ENCODE measurements at places on chromosomes 6 and 20. TPM values are rescaled to one million over a fixed set of nuclear protein-coding genes. Genes with fewer than 3 reads are reported as not detected.
A peak's percentile ranks its signal among the peaks of the same experiment; 100 is the strongest.

DNA sequence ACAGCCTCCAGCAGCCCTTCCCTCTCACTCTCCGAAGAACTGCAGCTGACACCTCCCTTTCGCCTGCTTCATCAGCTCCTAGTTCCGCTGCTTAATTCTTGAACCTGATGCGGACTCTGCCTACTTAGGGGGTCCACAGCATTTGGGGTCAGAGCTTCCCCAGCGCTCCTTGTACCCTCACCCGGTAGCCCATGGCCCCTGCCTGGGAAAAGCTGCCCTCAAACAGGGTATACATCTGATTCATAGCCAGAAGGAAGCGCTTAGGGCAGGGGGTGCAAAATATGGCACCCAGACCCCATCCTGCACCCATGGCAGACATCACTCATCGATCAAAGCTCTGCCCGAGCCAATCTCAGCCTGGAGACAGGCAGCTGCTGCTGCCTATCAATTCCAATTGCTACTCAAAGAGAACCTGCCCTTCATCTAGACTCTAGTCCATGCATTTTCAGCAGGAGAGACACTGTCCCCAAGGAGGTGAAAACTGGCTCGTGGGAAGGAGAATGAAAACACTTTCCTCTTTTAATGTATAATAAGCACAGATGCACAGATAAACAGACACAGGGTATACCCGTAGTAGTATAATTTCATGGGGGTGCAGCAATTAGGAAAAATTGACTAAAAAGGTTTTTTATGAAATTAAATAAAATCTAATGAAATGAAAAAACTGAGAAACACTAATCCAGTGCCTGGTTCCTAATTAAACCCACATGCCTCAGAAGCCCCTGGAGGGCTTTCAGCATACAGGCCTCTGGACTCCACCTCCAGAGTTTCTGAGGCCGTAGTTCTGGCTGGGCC is 194.8 kb downstream of the PREX1 start:
- no peak overlapping the region for H3K4me3 ChIP-seq
- no peaks in the 10 kb centered on the region for H3K27me3 ChIP-seq
- H3K27ac ChIP-seq, result no peak overlapping the region

The BMP2 gene
- total RNA-seq, result 9.2 TPM

The LAMA2 gene
- 1.7 TPM for total RNA-seq

The CST4 gene
- total RNA-seq, result not detected

DNA sequence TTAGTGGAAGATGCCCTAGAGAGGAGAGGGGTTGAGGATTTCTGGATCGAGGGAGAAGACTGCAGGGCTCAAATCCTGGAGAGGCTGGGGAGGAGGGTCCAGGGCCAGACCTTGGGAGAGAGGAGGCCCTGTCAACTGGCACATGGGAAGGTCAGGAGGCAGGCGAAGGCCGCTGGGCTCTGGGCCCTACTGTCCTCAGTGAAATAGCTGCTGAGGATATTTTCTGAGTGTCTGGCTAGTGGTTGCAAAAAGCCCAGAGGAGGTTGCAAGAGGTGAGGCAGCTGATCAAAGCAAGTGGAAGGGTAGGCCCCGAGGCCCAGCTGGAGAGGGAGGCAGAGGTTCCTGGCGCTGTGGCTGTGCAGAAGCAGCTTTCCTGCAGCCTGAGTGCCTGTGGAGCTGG is 103.4 kb upstream of the MLN start:
- H3K36me3 ChIP-seq, result no peaks in the 10 kb centered on the region
- peaks cover 11% of the 10 kb centered on the region for H3K27me3 ChIP-seq
- no peak overlapping the region for H3K27ac ChIP-seq
- H3K4me1 ChIP-seq, result no peaks in the 10 kb centered on the region

The ESF1 gene
- total RNA-seq, result 13.9 TPM

GRCh38 chr6:159461266-159461665 is 231.8 kb downstream of the SOD2 start:
- no peaks in the 10 kb centered on the region for H3K27me3 ChIP-seq
- DNase-seq, result no peak
- H3K36me3 ChIP-seq, result no peaks in the 10 kb centered on the region
- H3K27ac ChIP-seq, result no peak overlapping the region

The SYCP2L gene
- total RNA-seq, result 6.4 TPM

The NINL gene
- 7.9 TPM for total RNA-seq

The FHL5 gene
- total RNA-seq, result not detected

DNA sequence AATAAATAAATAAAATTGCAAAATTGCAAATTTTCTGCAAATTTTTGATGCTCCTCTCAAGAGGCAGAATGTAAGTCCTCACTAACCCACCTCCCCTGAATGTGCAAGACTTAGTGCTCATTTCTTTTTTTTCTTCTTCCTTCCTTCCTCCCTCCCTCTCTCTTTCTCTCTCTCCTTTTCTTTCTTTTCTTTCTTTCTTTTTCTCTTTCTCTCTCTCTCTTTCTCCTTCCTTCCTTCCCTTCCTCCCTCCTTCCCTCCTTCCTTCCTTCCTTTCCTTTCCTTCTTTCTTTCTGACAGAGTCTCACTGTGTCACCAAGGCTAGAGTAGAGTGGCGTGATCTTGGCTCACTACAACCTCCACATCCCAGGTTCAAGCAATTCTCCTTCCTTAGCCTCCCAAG is 60.1 kb downstream of the ZNF217 start:
- H3K27ac ChIP-seq, result no peak overlapping the region
- no peak for DNase-seq
- no peak overlapping the region for H3K4me3 ChIP-seq

The KCNS1 gene
- total RNA-seq, result 2.3 TPM

The EEF1E1 gene
- total RNA-seq, result 44.5 TPM

The CCHCR1 gene
- total RNA-seq, result 10.2 TPM

DNA sequence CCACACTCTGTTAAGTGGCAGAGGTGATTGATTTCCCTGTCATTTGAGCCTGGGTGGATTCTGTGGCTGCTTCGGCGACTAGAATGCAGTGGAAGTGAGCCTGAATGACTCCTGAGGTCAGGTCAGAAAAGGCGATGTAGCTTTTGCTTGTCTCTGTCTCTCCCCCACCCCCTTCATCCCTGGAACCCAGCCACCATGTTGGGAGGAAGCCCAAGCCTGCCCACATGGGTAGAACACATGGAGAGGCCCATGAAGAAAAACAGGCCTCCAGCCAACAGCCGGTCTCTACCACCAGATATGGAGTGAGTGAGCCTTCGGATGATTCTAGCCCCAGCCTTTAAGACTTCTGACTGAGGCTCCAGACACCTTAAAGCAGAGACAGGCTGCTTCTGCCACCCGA is 181.0 kb downstream of the TFAP2C start:
- H3K36me3 ChIP-seq, result no peaks in the 10 kb centered on the region
- no peak for DNase-seq
- no peak overlapping the region for H3K27ac ChIP-seq
- peaks cover under 1% of the 10 kb centered on the region for H3K4me1 ChIP-seq

The STX11 gene
- total RNA-seq, result 1.9 TPM

- H3K4me3 ChIP-seq, result no peak overlapping the region
- H3K36me3 ChIP-seq, result no peaks in the 10 kb centered on the region
- peaks cover 82% of the 10 kb centered on the region for H3K27me3 ChIP-seq
- peaks cover 3% of the 10 kb centered on the region for H3K4me1 ChIP-seq
- no peak overlapping the region for H3K27ac ChIP-seq
Observed at GRCh38 chr6:30443657-30444450, 45.5 kb upstream of the HLA-E start.

DNA sequence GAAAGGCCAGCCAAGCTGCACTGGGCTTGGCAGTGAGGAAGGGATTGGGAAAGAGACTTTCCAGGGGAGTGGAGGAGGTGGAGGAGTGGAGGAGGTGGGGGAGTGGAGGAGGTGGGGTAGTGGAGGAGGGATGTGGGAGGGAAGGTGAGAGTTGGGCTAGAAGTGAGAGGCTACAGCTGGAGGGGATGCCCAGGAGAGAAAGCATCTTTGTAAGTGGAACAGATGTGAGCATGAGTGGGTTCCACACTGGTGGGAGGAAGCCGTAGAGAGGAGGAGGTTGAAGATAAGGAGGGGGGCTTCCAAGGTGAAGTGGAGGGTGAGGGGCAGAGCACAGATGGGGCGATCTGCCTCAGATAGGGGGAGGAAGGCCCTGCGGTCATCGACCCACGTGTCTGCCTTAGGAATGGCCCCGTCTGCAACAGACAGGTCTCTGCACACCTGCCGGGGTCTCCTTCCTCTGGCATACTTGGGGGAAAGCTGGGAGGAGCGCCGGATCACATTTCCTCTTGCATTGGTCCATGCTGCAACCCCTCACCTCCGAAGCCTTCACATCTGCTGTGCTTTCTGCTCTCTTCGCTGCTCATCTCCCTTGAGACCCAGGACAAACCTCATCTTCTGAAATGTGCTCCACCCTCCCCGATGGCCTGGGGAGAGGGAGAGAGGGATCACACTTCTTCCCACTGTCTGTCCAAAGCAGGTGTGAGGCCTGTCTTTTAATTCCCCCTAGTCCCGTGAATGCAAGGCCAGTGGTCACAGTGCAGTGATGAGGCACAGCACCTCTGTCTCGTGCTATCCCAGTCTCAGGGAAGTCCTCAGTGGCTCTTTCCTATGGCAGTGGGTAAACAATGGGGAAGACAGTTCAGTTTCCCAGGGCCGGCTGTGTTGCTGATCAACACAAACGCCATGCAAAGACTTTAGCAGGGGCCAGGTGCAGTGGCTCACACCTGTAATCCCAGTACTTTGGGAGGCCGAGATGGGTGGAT is 48.6 kb upstream of the SNX9 start:
- no peak for DNase-seq
- H3K4me1 ChIP-seq, result no peaks in the 10 kb centered on the region
- H3K36me3 ChIP-seq, result no peaks in the 10 kb centered on the region
- no peak overlapping the region for H3K27ac ChIP-seq

GRCh38 chr6:2140438-2141128 is 104.8 kb downstream of the GMDS start:
- no peak overlapping the region for H3K27ac ChIP-seq
- no peaks in the 10 kb centered on the region for H3K4me1 ChIP-seq
- no peaks in the 10 kb centered on the region for H3K27me3 ChIP-seq
- no peaks in the 10 kb centered on the region for H3K36me3 ChIP-seq
- no peak for DNase-seq

DNA sequence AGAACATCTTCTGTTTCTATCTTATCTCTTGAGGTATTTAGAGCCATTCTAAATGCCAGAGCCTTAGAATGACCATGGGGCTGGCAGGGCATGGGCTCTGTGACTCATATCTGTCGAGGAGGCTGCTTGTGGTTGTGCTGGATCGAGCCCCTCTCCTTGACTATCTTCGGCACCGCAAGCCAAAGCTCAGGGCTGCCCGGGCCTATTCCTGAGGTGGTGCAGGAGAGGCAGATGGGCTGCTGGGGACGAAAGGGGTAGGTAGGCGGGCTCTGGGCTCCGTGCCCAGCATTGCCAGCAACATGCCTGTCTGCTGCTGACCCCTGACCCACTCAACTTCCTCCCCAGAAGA is 89.9 kb downstream of the NOL4L start:
- no peak overlapping the region for H3K27ac ChIP-seq
- no peaks in the 10 kb centered on the region for H3K36me3 ChIP-seq
- H3K4me1 ChIP-seq, result peaks cover 4% of the 10 kb centered on the region
- H3K4me3 ChIP-seq, result no peak overlapping the region

DNA sequence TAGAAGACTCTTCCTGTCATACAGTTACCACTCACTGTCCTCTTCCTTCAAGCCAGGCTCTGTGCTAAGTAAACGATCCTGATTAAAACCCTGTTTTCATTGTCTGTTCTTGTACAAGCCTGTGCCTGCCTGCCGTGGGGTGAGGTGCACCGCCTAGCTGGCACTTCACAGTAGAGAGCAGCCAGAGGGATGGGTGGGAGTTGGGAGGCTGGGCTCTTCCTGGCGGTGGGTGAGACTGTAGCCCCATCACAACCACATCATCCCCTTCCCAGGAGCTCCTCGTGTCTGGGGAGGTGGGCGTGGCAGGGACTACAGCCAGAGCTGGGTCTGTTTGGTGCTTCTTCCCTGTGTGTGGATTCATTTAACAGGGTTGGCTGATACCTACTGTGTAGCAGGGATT is 382.0 kb downstream of the TAF4 start:
- H3K27me3 ChIP-seq, result no peaks in the 10 kb centered on the region
- no peaks in the 10 kb centered on the region for H3K36me3 ChIP-seq
- H3K4me1 ChIP-seq, result no peaks in the 10 kb centered on the region
- no peak overlapping the region for H3K27ac ChIP-seq

The GGTLC1 gene
- not detected for total RNA-seq

The SLPI gene
- not detected for total RNA-seq

The SNX14 gene
- total RNA-seq, result 90.5 TPM

The IRAK1BP1 gene
- total RNA-seq, result 3.7 TPM

The TNXB gene
- total RNA-seq, result 1.8 TPM

DNA sequence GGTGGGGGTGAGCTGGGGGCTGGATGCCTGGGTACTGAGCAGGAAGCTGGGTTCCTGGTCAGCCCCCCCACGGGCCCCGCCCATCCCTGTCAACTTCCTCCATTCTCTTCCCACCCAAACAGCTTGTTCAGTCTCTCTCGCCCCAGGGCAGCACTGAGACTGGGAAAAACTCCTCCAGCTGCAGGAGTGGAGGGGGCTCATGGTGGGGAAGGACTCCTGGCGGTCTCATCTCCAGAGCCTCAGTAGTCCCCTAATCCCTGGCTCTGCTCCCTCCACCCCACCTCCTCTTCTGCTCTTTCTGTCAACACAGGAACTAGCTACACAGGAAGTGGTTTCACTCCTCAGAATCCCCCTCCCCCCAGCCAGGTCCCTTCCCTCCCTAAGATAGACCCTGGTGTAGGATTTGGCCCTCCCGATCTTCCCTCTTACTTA is at the start of gene GPSM3:
Gene GPSM3 (minus strand): TSS at position 36 of the 432 bp plus-strand sequence. CDS start 130 bp downstream, outside the sequence.
- no peaks in the 10 kb centered on the region for H3K36me3 ChIP-seq
- peaks cover 39% of the 10 kb centered on the region for H3K4me1 ChIP-seq
- peak within 1 kb of the TSS; percentile 34 for H3K27ac ChIP-seq
- peak within 1 kb of the TSS; percentile 25 for H3K4me3 ChIP-seq

- peak within 1 kb of the TSS; percentile 97 for H3K27ac ChIP-seq
- peak within 1 kb of the TSS; percentile 83 for H3K4me3 ChIP-seq
- peaks cover 3% of the 10 kb centered on the region for H3K36me3 ChIP-seq
- peaks cover 11% of the 10 kb centered on the region for H3K4me1 ChIP-seq
- H3K27me3 ChIP-seq, result no peaks in the 10 kb centered on the region
Observed at GRCh38 chr6:150865406-150866146, at the start of gene MTHFD1L. TSS of gene MTHFD1L (plus strand) at chr6:150865702. CDS start at chr6:150865823, 121 bp downstream.

DNA sequence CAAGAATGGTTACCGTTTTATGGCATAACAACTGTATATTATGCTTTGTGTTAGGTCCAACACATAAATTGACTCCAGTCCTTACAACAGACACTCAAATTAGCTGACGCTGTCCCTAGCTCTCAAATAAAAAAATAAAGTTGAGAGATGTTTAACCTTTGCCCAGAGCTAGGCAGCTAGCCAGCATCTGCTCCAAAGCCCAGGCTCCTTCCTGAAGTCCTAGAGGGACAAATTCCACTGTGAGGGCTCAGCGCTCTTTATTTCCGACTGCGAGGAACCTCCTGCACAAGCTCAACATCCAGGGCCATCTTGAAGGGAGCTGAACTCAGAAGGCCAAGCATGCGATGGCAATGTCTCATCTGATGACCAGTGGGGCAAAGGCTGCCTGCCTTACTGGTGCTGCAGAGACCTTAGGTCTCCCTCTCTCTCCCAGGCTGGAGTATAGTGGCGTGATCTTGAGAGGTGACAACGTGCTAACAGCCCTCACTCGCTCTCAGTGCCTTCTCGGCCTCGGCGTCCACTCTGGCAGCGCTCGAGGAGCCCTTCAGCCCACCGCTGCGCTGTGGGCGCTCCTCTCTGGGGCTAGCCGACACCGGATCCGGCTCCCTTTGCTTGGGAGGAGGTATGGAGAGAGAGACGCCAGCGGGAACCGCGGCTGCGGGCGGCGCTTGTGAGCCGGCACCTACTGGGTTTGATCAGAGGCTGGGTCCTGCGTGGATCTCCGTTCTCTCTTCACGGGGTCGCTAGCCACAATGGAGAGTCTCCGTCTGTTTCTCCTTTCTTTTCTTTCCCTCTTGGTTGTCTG is 24.7 kb upstream of the GFOD1 start:
- H3K27me3 ChIP-seq, result no peaks in the 10 kb centered on the region
- H3K36me3 ChIP-seq, result no peaks in the 10 kb centered on the region
- DNase-seq, result no peak
- H3K27ac ChIP-seq, result no peak overlapping the region
- H3K4me1 ChIP-seq, result no peaks in the 10 kb centered on the region
